ENCODE measurements at places on chromosomes 6 and 20.

DNA sequence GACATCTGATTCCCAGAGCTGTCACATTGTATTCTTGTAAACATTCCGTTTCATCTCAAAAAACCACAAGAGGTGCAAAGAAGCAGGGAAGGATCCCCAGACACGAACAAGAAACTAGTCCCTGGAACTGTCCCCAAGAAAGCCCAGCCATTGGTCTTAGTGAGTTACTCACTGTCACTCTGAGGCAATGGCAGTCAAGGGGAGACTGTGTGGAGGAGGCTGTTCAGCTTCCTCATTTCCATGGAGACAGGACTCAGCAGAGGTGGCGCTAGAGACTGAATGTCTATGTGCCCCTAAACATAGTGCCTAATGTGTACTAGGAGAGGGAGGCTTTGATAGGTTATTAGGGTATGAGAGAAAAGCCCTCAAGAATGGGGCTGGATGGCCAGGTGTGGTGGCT lies 11.1 kb downstream of the ULBP1 start:
- no peak for DNase-seq

- no peak for DNase-seq
Measured at GRCh38 chr6:99362678-99363268, 13.3 kb upstream of the FAXC start.

DNA sequence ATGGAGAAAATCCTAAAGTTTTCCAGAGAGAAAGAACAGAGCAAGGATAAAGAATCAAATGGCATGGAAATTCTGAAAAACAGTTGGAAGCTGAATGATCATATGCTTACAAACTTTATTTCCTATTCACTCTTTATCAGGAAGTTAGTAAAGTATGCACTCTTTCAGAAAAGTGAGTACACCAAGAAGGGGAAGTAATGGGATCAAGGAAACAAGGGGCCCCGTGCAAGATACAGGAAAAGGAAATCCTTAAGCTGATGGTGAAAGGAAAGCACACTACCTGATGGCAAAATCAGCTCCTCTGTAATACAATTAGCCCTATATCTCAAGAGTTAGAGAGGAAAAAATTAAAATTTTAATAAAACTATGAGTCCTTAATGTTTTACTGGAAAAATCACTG lies 14.0 kb downstream of the CALHM6 start:
- DNase-seq, result no peak

GRCh38 chr20:56788041-56788670 lies 159.1 kb downstream of the TFAP2C start:
- DNase-seq, result no peak

DNA sequence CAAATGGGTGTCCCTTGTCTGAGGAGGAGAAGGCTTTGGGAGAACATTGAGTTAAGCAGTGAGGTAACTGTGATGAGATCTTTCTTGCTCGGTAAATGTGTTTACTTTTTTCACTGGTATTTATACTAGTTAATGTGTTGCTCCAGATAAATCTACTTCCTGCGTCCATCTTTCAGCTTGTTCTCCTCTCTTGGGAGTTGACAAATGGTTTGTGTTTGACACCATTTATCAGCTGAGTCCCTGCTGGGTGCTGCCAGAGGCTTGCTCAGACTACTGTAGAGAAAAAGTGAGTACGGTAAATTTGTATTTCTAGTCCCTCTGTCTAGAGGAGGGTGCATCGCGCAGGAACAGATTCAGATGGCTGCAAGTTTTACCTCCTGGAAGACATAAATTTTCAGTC lies 8.3 kb upstream of the PRDM1 start:
- no peak for DNase-seq

GRCh38 chr6:74993136-74993535 lies 212.7 kb downstream of the COL12A1 start:
- no peak for DNase-seq

GRCh38 chr6:130934848-130935585 lies 107.8 kb downstream of the SMLR1 start:
- no peak for DNase-seq

- DNase-seq, result no peak
Measured at GRCh38 chr20:60968853-60969720, 283.0 kb upstream of the CDH4 start.

- DNase-seq, result no peak
Measured at GRCh38 chr6:111541026-111541681, 58.1 kb upstream of the REV3L start.

- no peak for DNase-seq
Measured at GRCh38 chr20:40652441-40652987, 36.5 kb downstream of the MAFB start.

DNA sequence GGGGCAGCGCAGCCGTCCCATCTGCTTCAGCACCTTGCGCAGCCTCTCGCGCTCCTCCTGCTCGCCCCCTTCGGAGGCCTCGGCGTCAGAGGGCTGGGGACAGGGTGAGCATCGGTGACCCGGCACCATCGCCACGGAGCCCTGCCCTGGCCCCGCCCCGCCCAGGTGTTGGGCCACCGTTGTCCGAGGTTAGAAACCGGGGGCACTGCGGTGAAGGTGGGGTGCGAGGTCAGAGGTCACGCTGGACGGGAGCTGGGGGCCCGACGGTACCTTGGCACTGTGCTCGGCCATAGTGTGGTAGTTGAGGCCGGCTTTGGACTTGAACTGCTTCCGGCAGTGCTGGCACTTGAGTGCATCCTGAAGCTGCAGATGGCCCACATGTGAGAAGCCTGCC lies 6.4 kb downstream of the ZNF512B start:
- DNase-seq, result no peak

DNA sequence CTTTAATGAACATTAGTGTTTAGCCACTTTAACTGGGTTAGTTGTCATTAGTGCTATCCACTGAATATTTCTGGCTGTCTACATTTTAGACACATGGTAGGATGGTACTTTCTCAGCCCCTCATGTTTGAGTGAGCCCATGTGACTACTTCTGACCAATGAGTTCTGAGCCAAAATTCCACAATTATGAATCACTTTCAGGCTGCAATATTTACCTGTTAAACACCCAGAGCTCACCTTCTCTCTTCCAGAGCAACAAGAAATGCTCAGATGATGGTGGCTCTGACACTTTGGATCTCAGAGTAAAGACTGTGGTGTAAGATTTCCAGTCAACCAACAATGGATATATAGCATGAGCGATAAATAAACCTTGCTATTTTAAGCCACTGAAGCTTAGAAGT lies 24.8 kb downstream of the SPACA1 start:
- no peak for DNase-seq

- DNase-seq, result no peak
Measured at GRCh38 chr6:169894377-169894960, 143.0 kb downstream of the ERMARD start.

DNA sequence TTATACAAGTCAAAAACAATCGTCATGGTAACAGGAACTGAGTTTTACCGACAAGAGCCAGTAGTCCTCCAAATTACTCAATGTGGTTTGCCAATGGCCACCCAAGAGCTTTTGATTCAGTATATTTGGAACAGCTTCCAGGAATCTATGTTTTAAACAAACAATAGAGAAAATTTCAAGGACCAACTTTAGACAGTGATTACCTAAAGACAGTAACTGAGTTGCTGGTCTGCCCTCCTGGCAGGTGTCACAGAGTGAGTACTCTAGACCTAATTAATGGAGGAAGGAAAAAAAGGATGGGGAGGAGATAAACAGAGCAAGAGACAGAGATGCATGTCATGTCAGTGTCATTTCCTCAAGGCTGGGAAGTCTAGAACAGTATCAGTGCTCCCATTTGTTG lies 361.3 kb upstream of the BTBD3 start:
- no peak for DNase-seq

DNA sequence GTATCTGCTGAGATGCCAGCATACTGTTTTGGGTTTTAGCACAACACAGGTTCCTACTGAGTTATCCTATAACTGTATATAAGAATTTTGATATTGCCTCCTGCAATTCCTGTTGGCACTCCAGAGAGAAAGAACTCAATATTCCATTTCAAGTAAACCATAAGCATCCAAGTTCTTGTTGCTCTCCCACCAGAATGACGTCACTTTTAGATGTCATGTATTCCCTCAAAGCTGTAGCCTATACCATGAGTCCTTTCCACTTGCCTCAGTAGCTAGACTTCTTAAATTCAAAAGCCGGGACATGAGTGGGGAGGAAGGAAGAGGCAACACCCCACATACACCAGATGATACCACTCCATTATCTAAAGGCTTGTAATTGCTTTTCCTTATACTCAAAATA lies 171.5 kb downstream of the ALDH8A1 start:
- no peak for DNase-seq

GRCh38 chr20:39025883-39026282 lies 63.7 kb downstream of the DHX35 start:
- no peak for DNase-seq

GRCh38 chr20:38434301-38434741 lies 807 bp downstream of the SNHG17 start:
- no peak for DNase-seq

DNA sequence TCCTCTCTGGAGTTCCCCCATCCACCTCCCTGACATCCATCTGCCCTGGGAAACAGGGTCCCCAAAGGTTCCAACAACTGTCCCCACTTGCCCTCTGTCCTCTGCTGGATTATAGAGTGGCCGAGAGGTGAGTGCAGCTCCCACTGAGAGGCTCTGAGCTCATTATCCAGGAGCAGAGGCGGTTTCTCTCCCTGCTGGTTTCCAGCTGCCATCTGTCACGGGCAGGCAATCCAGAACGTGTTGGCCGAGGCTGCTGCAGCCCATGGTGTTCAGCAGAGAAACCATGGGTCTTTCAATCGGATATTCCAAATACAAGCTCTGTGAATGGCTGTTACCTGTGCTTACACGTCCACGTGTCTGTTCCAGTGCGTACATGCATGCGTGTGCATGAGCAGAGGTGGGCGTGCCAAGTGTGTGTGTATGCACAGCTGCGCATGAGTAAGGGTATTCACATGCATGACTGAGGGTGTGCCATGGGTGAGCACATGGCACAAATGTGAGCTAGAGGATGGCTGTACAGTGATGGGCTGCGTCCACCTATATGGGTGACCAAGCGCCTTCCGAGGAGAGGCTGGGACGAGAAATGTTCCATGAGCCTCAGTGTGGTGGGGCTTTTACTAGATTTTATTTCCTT lies 183.7 kb upstream of the PMEPA1 start:
- no peak for DNase-seq

GRCh38 chr6:165129086-165129485 lies 180.3 kb downstream of the C6orf118 start:
- no peak for DNase-seq

GRCh38 chr20:58569241-58570125 lies 54.3 kb upstream of the APCDD1L start:
- DNase-seq, result no peak

DNA sequence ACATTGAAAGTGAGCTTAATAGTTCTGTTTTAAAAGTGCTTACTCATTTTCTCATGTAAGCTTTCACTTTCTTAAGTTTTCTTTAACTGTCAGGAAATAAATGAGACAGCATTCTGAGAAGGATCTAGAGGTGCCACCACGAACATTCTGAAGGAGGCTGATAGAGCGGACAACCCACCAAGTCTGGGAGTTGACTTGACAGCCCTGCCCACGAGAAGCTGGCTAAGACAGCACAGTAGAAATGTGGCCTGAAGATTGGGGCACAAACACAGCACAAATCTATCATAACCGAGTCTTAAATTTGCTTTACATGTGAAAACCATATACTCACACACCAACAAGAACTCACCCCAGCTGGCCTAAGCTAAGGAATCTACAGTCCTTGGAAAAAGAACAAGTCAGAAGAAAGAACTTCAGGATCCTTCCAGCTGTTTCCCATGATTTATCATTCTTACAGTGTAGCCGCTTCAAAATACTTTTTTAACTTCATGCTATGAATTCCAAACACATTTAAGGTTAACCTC lies 144.2 kb upstream of the TNFAIP3 start:
- DNase-seq, result no peak

DNA sequence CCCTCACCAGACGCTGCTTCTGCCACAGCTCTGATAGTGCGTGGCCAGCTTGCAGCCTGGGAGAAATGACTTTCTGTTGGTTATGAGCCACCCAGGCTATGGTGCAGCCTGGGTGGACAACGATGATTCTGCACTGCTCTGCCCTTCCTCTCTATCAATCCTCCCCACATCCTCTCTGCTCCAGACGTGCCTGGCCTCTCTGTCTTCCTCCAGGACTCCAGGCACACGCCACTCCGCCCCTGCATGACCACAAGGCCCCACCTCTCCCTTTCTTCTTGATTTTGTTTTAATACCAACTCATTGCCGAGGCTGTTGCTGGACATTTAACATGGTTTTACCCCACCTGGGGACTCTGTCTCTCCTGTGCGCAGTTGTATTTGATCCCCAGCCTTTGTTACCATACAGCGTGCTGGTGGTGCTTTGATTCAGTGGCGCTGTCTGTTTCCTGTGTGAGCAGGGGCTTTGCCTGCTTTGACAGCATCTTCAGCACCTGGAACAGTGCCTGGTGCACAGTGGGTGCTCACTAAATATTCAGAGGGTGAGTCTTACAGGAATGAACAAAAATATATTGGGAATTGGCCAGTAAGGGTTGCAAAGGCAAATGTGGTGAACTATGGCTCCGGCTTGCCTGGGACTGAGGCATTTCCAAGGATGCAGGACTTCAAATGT lies 280.9 kb downstream of the CDH26 start:
- DNase-seq, result no peak

DNA sequence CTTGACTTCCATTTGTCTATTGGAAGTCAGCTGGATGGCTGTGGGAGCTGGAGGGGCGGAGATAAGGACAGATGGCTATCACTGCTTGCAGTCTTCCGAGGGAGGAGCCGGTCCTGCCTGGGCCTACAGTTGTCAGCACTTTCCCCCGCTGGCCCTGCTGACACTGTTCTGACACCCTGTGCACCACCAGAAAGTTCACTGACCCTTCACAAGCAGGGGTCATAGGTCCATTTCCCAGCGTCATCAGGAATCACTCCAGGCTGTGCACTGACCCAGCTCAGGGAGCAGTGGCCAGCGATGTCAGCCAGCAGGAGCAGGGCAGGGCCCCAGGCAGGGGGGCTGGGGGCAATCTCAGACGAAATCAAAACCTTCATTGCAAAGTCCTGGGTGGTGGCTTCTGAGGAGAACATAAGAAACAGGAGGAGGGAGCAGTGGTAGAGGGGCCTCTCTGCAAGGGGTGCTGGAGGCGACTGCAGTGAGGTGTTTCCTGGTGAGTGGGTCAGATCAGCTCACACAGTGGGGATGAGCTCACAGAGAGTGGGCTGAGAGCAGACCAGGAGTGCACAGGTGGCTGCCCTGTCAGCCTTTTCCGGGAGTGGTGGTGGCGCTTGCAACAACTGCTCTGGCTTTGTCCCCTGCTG lies 26.5 kb upstream of the PLEKHG1 start:
- no peak for DNase-seq

DNA sequence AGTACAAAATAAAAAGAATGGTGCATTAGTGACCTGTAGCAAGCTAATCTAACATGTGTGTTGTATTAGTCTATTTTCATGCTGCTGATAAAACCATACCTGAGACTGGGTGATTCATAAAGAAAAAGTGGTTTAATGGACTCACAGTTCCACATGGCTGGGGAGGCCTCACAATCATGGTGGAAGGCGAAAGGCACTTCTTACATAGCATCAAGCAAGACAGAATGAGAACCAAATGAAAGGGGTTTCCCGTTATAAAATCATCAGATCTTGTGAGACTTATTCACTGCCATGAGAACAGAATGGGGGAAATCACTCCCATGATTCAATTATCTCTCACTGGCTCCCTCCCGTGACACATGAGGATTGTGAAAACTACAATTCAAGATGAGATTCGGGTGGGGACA lies 45.4 kb upstream of the AIG1 start:
- DNase-seq, result no peak

GRCh38 chr6:28920281-28920680 lies 3.5 kb downstream of the TRIM27 start:
- DNase-seq, result no peak

- no peak for DNase-seq
Measured at GRCh38 chr6:105968603-105969333, 117.4 kb upstream of the PRDM1 start.

Data from activated CD8-positive, alpha-beta memory T cell treated with anti-CD3 and anti-CD28 coated beads for 48 hours (primary cell).